Fibroblast of lung (primary cell): ENCODE measurements at places on chromosomes 7 and 10.

DNA sequence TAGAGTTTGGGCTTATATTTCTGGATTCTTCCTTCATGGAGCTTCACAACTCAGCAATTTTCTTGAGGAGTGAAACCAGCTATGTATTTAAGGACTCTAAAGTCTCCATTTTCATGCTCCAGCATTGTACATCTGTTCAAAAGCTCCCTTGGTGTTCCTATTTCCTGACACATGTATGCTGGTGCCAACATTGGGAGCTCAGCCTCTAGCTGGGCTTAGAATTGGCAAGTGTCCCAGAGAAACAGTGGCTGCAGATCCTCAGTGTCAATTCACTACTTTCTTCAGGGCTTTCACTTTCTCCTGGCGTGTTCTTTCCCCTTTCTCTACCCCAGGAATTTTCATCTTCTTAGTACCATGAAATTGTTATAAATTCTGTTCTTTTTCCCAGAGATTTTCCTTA lies 103.1 kb downstream of the ZNF467 start:
- peak; percentile 68 for DNase-seq

DNA sequence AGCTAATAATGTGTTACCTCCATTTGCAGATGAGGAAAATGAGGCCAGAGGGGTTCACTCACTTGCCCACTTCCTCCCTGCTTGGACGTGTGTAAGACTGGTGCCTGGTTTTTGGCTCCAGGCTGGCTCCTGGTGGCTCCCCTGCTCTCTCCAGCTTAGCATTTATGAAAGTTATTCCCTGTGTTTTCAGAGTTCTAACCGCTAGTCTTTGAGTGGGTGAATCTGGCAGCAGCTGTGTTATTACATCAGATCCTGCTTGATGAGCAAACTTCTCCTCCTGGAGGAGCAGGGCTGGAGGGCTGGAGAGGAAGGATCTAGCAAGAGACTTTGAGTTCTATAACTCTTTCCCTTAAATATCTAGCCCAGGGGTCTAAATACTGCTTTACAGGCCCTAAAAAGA lies 80.9 kb upstream of the AGBL3 start:
- DNase-seq = peak; percentile 96

DNA sequence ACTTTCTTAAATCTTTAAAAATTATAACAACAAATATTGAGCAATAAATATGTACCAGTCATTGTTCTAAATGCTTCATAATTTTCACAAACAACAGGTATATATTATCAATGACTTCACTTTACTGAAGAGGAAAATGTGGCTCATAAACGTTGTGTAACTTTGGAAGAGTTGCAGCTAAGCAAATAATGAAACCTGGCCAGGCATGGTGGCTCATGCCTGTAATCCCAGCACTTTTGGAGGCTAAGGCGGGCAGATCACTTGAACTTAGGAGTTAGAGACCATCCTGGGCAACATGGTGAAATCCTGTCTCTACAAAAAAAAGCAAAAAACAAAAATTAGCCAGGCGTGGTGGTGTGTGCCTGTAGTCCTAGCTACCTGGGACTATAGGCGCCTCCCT lies 71.9 kb upstream of the AMPH start:
- DNase-seq = no peak

GRCh38 chr10:29132551-29133111 lies 156.2 kb upstream of the LYZL1 start:
- no peak for DNase-seq

DNA sequence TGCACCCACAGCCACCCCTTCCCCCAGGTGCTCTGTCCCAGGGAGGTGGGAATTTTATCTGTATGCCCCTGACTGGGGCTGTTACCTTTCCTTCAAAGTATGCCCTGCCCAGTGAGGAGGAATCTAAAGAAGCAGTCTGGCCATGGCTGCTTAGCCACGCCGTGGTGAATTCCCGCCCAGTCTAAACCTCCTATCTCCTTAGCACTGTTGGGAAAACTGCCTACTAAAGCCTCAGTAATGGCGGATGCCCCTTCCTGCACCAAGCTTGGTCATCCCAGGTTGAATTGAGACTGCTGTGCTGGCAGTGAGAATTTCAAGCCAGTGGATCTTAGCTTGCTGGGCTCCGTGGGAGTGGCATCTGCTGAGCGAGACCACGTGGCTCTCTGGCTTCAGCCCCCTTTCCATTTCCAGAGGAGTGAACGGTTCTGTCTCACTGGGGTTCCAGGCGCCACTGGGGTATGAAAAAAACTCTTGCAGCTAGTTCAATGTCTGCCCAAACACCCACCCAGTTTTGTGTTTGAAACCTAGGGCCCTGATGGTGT lies 87.2 kb downstream of the ABCC2 start:
- DNase-seq = no peak

DNA sequence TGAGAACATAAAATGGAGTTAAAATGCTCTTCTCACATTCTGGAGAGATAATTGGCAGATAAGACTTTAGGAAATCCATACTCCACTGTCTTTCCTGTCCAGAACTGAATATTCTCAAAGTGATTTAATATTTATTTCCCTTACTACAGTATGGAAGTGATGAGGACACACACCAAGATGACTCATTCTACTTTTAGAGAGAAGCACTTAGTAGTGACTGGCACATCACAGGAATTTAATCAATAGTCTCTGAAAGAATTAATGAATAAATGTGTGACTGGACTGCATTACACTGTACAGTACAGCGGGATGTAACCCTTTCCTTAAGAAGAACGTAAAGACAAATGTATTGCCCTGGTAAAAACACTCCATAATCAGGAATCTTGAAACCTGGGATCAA lies 116.7 kb downstream of the SEMA3E start:
- DNase-seq = peak; percentile 64

- DNase-seq = no peak
These were observed 8.8 kb upstream of the NUPR2 start for GRCh38 chr7:56124981-56125380.

- no peak for DNase-seq
These were observed 296.4 kb downstream of the DGKB start for GRCh38 chr7:14606101-14606500.

DNA sequence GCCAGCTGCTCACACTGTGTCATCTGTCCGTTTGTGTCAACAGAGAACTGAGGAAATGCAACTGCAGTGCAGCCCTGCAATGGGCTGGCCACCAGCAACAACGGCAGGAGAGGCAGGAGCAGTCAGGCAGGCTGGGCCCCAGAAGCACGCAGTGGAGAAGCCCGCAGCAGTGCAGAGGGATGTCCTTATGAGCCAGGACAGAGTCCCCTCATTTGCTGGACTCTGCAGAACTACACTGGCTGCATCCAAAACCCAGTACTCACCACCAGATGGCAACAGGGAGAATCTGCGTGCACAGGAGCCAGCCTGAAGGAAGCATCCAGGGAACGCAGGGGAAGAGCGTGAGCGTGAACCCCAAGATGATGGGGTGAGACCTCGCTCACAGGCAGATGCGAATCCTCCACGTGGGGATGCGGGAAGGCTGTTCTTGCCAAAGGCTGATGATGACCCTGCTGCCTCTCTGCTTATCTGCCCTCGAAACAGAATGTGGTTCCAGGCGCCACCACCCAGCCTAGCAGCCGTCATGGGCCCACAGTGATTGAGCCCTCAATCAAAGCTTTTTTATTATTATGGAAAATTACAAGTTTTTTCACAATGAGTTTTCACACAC lies 232.1 kb downstream of the PTPRN2 start:
- no peak for DNase-seq

GRCh38 chr7:68785036-68785435 lies 813.2 kb upstream of the AUTS2 start:
- peak; percentile 36 for DNase-seq

GRCh38 chr10:26437637-26438461 lies at the start of gene APBB1IP:
Gene APBB1IP (plus strand): TSS chr10:26438341. CDS start chr10:26492327, 53,986 bp downstream.
- peak; percentile 22 for DNase-seq

DNA sequence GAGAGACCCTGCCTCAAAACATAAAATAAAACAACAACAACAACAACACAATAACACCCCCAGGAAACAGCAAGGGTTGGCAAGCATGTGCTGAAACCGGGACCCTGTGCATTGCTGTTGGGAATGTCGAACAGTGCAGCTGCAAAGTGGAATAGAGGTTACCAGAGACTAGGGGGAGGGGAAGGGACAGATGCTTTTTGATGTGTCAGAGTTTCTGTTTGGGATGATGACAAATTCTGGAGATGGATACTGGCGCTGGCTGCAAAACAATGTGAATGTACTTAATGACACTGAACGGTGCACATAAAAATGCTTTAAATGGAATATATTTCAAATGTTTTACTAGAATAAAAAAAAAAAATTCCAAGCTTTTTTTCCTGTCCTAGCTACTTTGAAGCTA lies 241.8 kb downstream of the TEX36 start:
- peak; percentile 3 for DNase-seq

DNA sequence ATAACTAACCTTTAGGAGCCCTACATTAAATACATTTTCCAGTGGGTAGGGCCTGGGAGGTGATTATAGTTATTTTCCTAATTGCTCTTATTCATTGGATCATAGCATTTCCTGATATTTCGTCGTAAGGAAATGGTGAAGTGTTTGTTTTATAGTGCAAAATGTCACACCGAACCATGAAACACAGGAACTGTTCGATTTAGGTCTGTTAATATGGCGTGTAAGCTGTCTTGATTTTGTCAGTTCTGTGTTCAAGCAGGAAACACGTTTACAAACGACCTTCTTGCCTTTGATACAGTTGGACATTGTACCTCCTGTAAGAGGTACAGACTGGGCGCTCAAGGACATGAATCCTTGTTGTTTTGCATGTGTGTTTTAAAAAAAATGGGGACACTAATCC lies 14.8 kb downstream of the RBM17 start:
- DNase-seq = no peak

DNA sequence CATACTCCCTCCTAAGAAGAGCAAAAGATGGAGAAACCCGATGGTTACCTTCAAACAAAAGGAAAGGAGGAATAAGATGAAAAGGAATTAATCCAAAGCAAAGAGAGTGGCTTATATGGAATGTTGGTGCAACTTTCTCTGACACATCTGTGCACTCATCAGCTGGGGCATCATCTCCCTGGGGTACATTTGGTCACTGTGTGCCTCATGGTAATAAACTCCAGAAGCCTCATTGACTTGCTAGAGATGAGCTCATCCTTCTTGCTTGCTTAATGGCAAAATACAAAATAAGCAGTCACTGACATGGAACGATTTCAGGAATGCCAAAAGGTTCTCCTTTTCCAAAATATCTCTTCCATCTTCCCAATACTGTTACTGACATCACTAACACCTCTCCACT lies 22.5 kb downstream of the CAV1 start:
- peak; percentile 50 for DNase-seq

- DNase-seq = no peak
These were observed 101.0 kb upstream of the SP4 start for GRCh38 chr7:21326921-21327320.

DNA sequence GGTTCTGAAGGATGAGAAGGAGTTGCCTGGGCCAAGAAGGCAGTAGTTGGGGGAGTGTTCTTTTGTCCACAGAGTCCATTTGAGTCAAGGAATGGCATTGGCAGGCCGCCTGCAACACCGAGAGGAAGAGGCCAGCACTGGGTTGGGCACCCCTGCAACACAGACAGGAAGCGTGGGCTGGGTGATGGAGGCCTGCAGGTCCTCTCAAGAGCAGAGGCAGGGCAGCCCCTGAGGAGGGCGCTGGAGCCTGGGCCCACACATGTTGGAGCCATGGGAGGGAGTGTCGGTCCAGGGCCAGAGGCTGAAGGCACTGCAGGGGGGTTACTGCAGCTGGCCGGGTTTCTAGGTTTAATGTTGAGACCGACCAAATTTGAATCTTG lies 137.3 kb downstream of the PTPN20 start:
- DNase-seq = no peak
